ENCODE measurements at places on chromosomes 3 and 15. TPM values are rescaled to one million over a fixed set of nuclear protein-coding genes. Genes with fewer than 3 reads are reported as not detected.

DNA sequence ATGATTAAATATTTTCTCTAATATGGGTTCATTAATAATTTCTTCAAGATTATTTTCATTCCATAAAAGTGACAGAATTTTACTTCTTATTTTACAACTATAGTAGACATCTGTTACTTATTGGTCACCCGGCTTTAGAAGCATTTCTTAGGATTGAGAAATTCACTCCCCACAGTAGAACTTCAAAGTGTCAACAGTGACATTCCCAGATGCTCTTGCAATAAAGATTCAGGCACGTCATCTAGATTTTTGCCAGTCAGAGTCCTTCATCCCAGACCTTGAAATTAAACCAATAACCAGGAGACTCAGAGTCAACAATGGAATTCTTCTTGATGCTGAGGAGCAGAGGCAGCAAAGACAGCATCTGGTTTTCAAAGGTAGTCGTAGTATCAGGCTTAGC is 190.8 kb downstream of the VGLL3 start:
- H3K36me3 ChIP-seq = no peaks in the 10 kb centered on the region
- no peak overlapping the region for H3K4me3 ChIP-seq
- H3K27me3 ChIP-seq = no peaks in the 10 kb centered on the region
- no peak for DNase-seq
- no peaks in the 10 kb centered on the region for H3K4me1 ChIP-seq

GRCh38 chr3:64508140-64508539 is 179.7 kb downstream of the ADAMTS9 start:
- H3K4me3 ChIP-seq = no peak overlapping the region
- no peak for DNase-seq
- H3K36me3 ChIP-seq = no peaks in the 10 kb centered on the region
- H3K4me1 ChIP-seq = no peaks in the 10 kb centered on the region
- no peak overlapping the region for H3K27ac ChIP-seq
- H3K27me3 ChIP-seq = peaks cover 7% of the 10 kb centered on the region

DNA sequence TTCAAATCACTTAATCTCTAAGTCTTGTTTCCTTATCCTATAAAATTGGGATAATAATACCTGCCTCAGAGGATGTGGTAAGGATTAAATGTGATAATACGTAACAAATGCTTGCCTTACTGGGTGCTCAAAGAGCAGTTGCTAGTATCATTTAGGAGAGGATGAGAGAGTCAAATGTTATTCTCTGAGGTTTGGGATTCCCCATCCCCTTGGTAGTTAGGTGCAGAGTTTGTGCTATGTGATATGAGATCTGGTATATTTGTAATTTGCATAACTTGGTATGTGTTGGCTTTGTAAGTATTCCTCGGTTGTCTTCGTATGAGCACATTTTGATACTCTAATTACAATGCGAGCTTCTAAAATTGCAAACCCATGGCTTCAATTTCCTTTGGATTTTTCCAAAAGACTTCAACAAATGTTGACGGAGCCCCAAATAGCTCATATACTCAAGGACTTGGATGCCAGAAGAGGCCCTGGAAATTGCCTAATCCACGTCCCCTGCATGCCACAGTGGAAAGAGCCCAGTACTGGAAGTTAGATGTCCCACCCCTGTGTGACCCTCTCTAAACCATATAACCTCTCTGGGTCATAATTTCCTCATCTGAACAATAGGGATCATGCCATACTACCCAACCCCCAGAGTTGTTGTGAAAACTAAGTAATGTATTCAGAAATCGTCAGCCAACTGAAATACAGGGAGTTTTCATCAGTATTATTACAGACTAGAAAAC is 85.0 kb downstream of the FBN1 start:
- H3K27ac ChIP-seq = no peak overlapping the region
- H3K4me1 ChIP-seq = no peaks in the 10 kb centered on the region
- no peaks in the 10 kb centered on the region for H3K36me3 ChIP-seq
- no peak overlapping the region for H3K4me3 ChIP-seq
- no peak for DNase-seq

- H3K27me3 ChIP-seq = no peaks in the 10 kb centered on the region
- H3K4me1 ChIP-seq = no peaks in the 10 kb centered on the region
- peaks cover 17% of the 10 kb centered on the region for H3K36me3 ChIP-seq
- H3K4me3 ChIP-seq = no peak overlapping the region
These were observed 27.9 kb upstream of the PLCH1 start for GRCh38 chr3:155772801-155773200.

GRCh38 chr15:64521726-64522164 is 61.4 kb downstream of the ZNF609 start:
- no peak overlapping the region for H3K4me3 ChIP-seq
- H3K27me3 ChIP-seq = no peaks in the 10 kb centered on the region
- H3K27ac ChIP-seq = no peak overlapping the region

DNA sequence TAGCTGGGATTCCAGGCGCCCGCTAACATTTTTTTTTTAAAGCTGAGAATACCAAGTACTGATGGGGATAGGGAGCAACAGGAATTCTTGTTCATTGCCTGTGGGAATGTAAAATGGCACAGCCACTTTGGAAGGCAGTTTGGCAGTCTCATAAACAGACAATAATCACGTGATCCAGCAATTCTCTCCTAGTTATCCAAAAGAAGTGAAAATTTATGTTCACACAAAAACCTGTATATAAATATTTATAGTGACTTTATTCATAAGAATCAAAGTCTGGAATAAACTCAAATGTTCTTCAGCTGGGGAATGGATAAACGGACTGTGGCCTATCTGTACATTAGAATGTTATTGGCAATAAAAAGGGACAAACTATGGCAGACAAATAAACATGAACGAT is 72.5 kb upstream of the NEO1 start:
- H3K4me1 ChIP-seq = no peaks in the 10 kb centered on the region
- no peak overlapping the region for H3K4me3 ChIP-seq
- no peak for DNase-seq
- H3K27me3 ChIP-seq = peaks cover 25% of the 10 kb centered on the region
- no peaks in the 10 kb centered on the region for H3K36me3 ChIP-seq

DNA sequence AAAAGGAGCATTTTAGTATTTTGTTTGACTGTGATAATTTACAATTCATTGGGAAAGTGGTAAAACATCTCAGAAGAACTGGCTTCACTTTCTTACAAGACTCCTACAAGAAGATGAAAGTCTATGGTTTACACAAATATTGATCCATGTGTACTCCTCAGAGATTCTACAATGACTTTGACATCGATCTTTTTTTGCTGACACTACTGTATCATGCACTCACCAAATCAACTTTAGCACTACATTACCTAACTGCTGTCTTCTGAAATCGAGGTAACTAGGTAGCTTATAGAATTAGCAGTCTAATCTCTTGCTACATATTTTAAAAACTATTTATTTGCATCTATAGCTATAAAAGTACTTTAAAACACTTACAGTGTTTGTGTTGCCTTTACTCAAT is 757.6 kb downstream of the TBL1XR1 start:
- no peak overlapping the region for H3K4me3 ChIP-seq
- H3K27ac ChIP-seq = no peak overlapping the region
- no peak for DNase-seq
- H3K27me3 ChIP-seq = no peaks in the 10 kb centered on the region
- H3K4me1 ChIP-seq = no peaks in the 10 kb centered on the region

DNA sequence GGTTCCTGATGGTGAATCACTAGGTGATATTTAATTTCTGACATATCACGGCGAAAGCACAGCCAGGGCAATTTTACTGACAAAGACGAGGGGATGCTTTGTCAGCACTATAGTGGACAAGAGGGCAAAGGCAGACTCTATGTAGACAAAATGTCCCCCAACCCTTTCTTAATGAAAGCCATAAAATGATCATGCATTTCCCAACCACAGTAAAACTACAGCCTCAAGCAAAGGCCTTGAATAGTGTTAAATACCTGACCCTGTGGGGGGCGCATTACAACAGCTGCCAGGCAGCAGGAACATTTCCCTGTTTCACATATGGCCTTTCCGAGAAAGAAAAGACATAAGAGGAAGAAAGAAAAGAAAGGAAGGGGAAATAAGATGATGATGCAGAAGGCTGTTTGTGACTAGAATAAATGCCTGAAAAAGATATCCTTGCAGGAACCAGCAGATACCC is 49.5 kb downstream of the GLDN start:
- peaks cover 8% of the 10 kb centered on the region for H3K4me1 ChIP-seq
- H3K27me3 ChIP-seq = peaks cover 2% of the 10 kb centered on the region
- no peak overlapping the region for H3K27ac ChIP-seq
- no peak for DNase-seq
- no peaks in the 10 kb centered on the region for H3K36me3 ChIP-seq

Gene GABRB3
- total RNA-seq = 0.17 TPM

Gene FRMD4B
- total RNA-seq = 29.1 TPM

Gene TXNRD3
- 1.3 TPM for total RNA-seq

Gene MAP6D1
- total RNA-seq = 1.00 TPM

Gene FMN1
- not detected for total RNA-seq
